Smooth muscle cell of the umbilical artery (primary cell): ENCODE measurements at places on chromosomes 4 and X. TPM values are rescaled to one million over a fixed set of nuclear protein-coding genes. Genes with fewer than 3 reads are reported as not detected.

BEND2 gene
- not detected in 2 replicates for total RNA-seq

CYLC1 gene
- total RNA-seq: not detected in 2 replicates

SHROOM3 gene
- 1.8 and 5.3 TPM in 2 replicates for total RNA-seq

PPBP gene
- not detected in 2 replicates for total RNA-seq

CWH43 gene
- total RNA-seq: not detected in 2 replicates

CD40LG gene
- not detected in 2 replicates for total RNA-seq

NEUROG2 gene
- not detected in 2 replicates for total RNA-seq

TENM3 gene
- 28.5 and 44.3 TPM in 2 replicates for total RNA-seq
